CD8-positive, alpha-beta memory T cell (primary cell): ENCODE measurements at places on chromosomes 7 and 10.

GRCh38 chr10:14396411-14397048, 65.8 kb upstream of the FRMD4A start:
- DNase-seq = no peak

- DNase-seq = no peak
Measured at GRCh38 chr10:69464801-69465401, 13.6 kb downstream of the TSPAN15 start.

DNA sequence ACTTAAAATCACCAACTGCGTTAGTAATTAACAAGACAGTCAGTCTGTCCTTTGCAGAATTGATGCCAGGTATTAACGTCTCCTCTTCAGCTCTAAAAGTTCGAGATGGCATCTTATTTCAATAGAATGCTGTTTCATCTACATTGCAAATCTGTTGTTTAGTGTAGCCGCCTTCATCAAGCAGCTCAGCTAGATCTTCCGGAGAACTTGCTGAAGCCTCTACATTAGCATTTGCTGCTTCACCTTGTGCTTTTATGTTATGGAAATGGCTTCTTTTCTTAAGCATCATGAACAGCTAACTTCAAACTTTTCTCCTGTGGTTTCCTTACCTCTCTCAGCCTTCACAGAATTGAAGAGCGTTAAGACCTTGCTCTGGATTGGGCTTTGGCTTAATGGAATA, 95.5 kb upstream of the FAM20C start:
- DNase-seq = no peak

DNA sequence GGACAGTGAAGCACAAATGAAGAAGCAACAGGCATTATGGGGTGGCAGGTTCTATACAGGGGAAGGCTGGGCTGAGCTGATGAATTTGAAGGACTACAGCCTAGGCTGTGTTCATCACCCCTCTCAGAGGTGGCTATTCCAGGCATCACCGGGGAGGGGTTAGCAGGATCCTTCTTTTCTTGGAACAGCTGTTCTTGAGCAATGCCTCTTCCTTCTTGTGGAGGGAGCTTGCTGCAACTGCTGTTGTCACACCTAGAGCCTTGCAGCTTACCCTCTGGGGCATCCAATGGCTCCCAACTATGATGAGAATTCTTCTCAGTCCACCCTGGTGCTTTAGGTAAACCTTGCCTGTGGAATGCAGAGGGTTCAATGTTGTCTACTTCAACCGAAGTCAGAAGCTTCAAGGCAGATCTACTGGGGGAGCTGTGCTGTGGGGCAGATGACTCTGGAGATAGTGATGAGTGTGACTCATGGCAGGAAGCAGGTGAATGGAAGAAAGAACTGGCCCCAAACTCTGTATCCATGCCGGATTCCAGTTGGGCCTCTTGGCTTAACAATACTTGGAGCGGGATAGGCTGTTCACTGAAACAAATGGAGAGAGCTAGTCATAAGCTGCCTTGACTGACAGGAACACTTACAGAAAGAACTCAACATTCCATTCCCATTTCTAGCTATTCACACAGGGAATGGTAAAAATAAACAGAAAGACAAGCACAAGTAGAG, 21.5 kb upstream of the PPP3CB start:
- DNase-seq = no peak

DNA sequence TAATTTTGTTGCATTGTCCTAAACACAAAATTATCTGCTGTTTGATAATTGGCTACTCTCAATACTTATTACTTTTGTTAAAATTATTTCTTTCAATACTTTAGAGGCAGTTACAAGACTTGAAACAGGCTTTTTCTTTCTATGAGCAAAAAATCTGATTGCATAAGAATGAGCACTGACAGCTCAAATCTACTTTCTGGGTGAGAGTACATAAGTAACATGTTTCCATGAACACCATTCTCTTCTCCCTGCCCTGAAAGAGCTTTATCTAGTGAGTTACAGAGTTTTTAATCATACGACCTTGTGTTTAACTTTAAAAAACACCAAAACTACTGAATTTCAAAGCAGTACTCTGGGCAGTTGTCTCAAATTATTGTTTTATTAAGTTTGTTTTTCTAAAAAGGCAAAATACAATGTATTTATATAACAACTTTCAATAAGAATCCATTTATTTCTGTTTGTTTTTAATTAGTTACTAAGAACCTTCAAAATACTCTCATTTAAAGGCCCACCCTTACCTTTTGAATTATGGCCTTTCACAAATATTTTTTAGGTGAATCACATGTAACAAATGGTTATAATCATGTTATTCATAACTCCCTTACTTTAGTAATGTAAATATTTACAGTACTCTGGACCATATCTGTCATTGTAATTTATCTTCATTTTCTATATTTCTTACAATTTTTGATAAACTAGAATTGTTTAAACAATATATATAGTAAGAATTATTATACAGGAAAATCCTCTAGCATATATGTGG, 23.0 kb upstream of the TFAM start:
- no peak for DNase-seq

DNA sequence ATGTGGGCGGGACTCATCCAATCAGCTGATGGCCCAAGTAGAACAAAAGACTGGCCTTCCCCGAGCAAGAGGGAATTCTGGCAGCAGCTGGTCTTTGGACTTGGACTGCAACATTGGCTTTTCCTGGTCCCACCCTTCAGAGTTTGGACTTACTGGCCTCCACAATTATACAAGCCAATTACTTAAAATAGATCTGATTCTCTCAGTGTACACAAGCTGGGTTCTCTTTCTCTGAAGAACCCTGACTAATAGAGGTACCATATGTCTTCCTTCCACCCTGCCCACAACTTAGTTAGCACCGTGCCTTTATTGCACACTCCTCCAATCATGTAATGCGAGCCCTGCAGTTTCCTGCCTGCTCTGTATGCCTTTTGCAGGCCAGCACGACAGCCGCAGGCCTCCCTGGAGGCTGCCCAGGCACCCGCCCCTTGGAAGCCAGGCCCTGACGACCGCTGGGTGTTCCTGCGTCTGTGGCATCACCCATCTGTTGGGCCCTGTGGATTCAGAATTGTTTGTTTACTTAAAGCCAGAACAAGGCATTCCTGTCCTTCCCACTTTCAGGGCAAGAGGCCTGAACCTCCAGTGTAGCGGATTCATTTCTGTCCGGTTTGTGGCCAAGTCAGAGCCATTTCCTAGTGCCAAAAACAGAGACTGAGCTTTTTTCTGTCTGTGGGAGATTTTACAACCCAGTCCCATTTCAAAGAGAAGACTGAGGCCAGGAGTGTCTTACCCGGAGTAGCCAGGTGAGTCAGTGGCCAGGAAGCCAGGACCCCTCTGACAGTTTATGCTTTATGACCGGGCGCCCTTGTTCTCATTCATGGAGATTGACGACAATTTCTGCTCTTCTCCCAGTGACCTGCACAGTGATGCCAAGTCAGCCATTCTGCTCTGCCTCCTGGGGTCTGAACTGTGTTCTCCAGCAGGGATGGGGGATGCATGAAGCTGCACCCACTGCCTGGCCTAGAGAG, 968 bp upstream of the INMT start:
- no peak for DNase-seq

DNA sequence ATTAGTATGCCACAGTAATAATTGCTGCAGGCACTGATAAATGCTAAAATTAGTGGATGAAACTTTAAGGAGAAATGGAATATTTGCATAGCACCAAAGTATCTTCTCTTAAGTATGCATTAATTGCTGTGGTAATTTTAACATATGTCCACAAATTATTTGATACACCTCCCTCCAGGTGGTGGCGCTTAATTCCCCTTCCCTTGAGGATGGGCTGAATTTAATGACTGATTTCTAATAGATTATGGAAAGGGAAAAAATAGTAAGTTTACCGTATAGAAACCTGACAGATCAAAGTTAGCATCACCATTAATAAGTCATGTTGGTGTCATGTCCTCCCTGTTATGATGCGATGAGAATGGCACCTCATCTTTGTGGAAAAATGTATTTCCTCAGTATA, 519.2 kb downstream of the TFEC start:
- DNase-seq = no peak

DNA sequence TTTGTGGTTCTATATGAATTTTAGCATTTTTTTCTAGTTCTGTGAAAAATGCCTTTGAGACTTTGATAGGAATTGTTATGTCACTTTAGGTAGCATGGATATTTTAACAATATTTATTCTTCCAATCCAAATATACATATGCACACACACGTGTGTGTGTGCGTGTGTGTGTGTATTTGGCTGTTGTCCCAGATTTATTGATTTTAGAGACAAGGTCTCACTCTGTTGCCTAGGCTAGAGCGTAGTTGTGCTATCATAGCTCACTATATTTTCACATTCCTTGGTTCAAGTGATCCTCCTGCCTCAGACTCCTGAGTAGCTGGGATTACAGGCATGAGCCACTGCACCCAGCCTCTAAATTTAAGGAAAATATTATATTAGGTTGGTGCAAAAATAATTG, 162.5 kb upstream of the TRIM24 start:
- DNase-seq = no peak

DNA sequence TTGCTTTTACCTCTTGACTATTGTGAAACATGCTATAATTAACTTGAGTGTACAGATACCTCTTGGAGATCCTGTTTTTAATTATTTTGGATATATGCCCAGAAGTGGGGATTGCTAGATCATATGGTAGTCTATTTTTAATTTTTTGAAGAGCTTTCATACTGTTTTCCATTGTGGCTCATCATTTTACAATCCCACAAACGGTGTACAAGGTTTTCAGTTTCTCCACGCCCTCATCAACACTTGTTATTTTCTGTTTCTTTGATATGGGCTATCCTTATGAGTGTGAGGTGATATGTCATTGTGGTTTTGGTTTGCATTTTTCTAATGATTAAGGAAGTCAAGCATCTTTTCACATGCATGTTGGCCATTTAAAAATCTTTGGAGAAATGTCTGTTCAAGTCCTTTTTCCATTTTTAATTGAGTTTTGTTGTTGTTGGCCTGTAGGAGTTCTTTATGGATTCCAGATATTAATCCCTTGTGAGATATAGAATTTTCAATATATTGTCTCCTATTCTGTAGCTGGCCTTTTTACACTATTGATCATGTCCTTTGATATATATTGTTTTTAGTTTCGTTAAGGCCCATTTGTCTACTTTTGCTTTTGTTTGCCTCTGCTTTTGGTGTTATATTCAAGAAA, 7.5 kb downstream of the AGK start:
- no peak for DNase-seq
